ENCODE measurements at places on chromosomes 4 and X. TPM values are rescaled to one million over a fixed set of nuclear protein-coding genes. Genes with fewer than 3 reads are reported as not detected.

KCNIP4 gene
- total RNA-seq: 0.34 TPM

NAP1L3 gene
- total RNA-seq: 2.1 TPM

HMGN5 gene
- total RNA-seq: 3.5 TPM

SLC26A1 gene
- total RNA-seq: not detected

MAGEA6 gene
- total RNA-seq: not detected

ZNF185 gene
- 2.5 TPM for total RNA-seq

MTNR1A gene
- not detected for total RNA-seq

CPE gene
- total RNA-seq: 112 TPM

DNA sequence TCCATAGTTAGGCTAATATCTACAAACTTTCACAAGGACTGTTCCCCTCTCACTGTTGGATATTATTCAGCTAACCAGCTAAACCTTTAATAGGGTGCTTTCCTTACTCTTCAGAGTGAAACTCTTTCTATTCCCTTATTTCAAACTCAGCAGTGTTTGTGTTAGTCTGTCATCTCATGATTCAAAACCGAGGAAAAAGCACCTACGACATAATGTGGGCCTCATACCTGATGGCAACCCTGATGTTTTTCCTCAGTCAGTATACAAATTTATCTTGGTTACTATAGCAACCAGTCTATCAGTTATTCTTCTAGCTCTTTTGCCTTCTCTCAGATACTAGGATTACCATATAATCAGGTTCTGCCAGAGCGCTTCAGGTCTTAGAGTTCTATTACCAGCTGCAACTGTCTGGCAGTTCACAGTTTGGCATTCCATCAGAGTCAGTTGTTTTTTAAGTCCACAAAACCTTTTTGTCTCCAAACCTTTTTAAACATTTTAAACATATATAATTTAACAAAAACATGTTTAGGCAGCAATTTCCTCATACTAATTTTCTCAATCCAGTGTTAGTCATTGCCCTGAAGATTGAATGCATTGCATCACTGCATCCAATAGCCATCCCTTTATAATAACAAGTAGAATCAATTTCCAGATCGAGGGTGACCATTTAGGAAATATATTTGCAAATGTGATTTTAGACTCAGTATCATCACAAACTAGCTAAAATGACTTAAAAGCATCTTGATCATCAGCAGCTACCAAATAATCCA is 7.4 kb downstream of the WDR44 start:
- H3K27ac ChIP-seq: no peak overlapping the region
- no peaks in the 10 kb centered on the region for H3K36me3 ChIP-seq
- DNase-seq: no peak
- no peaks in the 10 kb centered on the region for H3K27me3 ChIP-seq
- H3K4me1 ChIP-seq: peaks cover 64% of the 10 kb centered on the region
- H3K4me3 ChIP-seq: no peak overlapping the region

GRCh38 chrX:50635817-50636365 is 165.3 kb upstream of the DGKK start:
- H3K4me3 ChIP-seq: no peak overlapping the region
- no peaks in the 10 kb centered on the region for H3K4me1 ChIP-seq
- DNase-seq: no peak
- H3K27me3 ChIP-seq: no peaks in the 10 kb centered on the region
- H3K36me3 ChIP-seq: peaks cover 7% of the 10 kb centered on the region

- DNase-seq: no peak
- H3K4me1 ChIP-seq: no peaks in the 10 kb centered on the region
- no peak overlapping the region for H3K4me3 ChIP-seq
- no peaks in the 10 kb centered on the region for H3K36me3 ChIP-seq
Measured at GRCh38 chrX:56066016-56066415, 166.1 kb upstream of the KLF8 start.

DNA sequence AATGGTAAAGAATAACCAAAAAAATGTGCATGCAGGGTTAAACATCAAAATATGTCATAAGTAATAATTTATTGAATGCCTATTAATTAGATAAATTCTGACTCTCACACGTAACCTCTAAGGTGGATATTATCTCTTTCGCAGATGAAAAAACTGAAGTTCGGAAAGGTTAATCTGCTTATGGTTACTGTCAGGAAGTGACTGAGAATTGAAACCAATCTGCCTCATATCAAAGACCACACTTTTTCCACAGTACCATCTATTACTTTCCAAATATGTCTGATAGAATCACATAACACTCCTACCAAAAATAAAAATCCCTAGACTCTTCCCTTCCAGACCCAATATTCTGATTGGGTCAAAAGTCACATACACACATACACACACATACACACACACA is 6.2 kb downstream of the CHIC2 start:
- no peak overlapping the region for H3K27ac ChIP-seq
- H3K4me3 ChIP-seq: no peak overlapping the region
- H3K27me3 ChIP-seq: no peaks in the 10 kb centered on the region
- no peaks in the 10 kb centered on the region for H3K36me3 ChIP-seq
- peaks cover 71% of the 10 kb centered on the region for H3K4me1 ChIP-seq
- no peak for DNase-seq

DNA sequence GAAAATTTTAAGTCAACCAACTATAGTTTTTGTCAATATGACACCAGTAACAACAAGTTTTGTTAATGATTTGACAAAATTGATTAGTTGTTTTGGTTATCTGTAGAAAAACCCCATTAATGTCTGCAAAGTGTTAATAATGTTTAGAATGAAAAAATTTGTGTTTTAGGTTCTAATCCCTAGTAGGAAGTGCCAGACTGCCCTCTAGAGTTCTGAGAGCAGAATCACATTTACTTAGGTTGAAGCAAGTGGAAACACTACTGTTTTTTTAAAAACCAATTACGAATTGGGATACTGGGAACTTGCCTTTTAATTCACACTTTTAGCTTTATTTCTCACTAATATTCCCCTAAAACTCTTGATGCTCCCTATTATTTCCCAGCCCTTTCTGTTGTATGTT is 101.1 kb upstream of the CYLC1 start:
- H3K36me3 ChIP-seq: no peaks in the 10 kb centered on the region
- H3K4me3 ChIP-seq: no peak overlapping the region
- H3K27me3 ChIP-seq: no peaks in the 10 kb centered on the region
- no peaks in the 10 kb centered on the region for H3K4me1 ChIP-seq
- H3K27ac ChIP-seq: no peak overlapping the region

DNA sequence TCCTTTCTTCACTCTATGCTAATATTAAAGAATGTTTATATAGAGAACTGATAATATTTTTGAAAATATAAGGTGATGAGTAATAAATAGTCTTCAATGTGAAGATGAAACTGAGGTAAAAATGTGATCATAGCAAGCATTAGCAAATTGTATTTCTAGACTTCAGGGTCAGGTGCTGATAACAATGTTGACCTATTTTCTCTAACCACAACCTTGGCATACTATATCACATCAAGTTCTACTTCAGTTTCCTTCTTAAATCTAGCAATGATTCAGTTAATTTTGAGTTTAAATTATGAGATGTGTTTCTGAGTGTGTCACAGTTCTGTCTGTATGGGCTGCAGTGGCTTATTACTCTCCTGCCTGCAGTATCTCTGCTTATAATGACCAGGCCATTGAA is 209.4 kb downstream of the RAPGEF2 start:
- no peak overlapping the region for H3K4me3 ChIP-seq
- no peak overlapping the region for H3K27ac ChIP-seq
- H3K36me3 ChIP-seq: peaks cover 26% of the 10 kb centered on the region
- no peak for DNase-seq
- H3K4me1 ChIP-seq: no peaks in the 10 kb centered on the region
- H3K27me3 ChIP-seq: no peaks in the 10 kb centered on the region

DNA sequence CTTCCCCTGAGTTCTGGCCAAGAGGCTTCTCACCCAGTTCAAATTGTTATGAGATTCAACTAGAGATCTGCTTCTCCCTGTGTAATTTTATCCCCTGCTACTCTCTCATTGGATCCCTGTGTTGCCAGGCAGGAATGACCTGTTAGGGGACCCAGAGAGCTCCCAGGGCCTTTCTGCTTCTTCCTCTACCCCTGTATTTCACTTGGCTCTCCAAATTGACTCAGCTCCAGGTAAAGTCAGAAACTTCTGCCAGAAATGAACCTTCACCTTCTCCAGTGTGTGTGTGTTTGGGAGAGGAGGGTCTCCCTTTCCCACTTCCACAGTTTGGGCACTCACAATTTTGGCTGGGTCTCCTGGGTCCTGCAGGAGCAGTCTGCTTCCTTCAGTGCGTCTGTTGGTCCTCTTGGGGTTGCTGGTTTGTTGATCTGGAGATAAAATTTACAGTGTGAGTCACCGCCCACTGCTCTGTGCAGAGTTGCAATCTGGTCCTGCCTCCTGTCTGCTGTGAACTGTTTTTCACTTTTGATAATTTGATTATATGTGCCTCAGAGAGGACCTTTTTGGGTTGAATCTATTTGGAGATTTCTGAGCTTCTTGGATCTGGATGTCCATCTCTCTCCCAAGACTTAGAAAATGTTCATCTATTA is 112.4 kb upstream of the EDA2R start:
- no peaks in the 10 kb centered on the region for H3K27me3 ChIP-seq
- H3K4me1 ChIP-seq: no peaks in the 10 kb centered on the region
- no peak for DNase-seq
- no peak overlapping the region for H3K4me3 ChIP-seq
- H3K27ac ChIP-seq: no peak overlapping the region

GRCh38 chr4:164613256-164613655 is 140.7 kb upstream of the SMIM31 start:
- no peaks in the 10 kb centered on the region for H3K27me3 ChIP-seq
- H3K4me3 ChIP-seq: no peak overlapping the region
- no peak overlapping the region for H3K27ac ChIP-seq
- H3K4me1 ChIP-seq: no peaks in the 10 kb centered on the region
- DNase-seq: no peak

DNA sequence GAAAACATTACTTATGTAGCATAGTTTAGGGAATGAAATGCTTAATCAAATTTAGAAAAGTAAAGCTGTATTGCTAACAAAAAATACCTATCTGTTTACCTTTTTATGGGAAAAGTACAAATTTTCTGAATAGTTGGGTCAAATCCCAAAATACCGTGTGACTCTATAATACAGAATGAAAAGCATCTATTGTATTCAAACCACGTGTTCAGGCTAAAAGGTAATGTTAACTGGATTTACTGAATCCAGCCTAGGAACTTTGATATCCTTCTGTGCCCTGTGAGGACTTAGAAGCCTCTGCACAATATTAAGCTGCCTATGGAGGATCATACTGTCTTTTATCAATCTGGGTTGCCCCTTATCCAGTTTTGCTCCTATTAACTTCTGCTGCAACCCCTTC is 36.3 kb upstream of the AGA start:
- H3K27ac ChIP-seq: no peak overlapping the region
- no peak for DNase-seq
- H3K4me3 ChIP-seq: no peak overlapping the region
- no peaks in the 10 kb centered on the region for H3K36me3 ChIP-seq
- no peaks in the 10 kb centered on the region for H3K27me3 ChIP-seq

GRCh38 chr4:86961605-86962295 is 26.9 kb downstream of the AFF1 start:
- H3K4me3 ChIP-seq: no peak overlapping the region
- no peaks in the 10 kb centered on the region for H3K27me3 ChIP-seq
- DNase-seq: no peak
- peaks cover 25% of the 10 kb centered on the region for H3K4me1 ChIP-seq
- H3K27ac ChIP-seq: peak overlapping the region; percentile 52

DNA sequence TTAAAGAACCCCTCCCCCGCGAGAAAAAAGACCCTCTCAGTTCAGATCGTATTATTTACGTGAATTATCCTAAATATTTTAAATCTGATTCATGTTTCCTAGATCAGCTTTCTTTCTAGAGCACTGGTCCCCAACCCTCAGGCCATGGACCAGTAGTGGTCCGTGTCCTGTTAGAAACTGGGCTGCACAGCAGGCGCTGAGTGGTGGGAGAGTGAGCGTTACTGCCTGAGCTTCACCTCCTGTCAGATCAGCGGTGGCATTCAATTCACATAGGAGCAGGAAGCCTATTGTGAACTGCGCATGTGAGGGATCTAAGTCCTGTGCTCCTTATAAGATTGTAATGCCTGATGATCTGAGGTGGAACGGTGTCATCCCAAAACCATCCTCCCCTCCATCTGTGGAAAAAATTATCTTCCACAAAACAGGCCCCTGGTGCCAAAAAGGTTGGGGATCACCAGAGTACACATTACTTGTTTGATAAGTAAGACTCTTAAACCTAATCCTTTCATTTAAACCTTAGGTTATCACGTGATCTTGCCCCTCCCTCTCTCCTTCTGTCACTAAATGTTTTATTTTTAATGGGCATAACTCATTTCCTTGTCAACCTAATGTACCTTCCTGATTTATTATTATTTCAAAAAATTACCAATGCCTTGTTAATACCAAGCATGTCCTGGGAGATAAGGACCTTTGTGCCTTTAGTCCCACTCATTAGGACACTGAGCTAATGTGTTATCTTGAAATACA is 442.9 kb downstream of the TLL1 start:
- H3K36me3 ChIP-seq: no peaks in the 10 kb centered on the region
- no peak for DNase-seq
- no peaks in the 10 kb centered on the region for H3K27me3 ChIP-seq
- no peak overlapping the region for H3K27ac ChIP-seq

GRCh38 chr4:185778307-185778706 is 33.7 kb downstream of the SORBS2 start:
- no peaks in the 10 kb centered on the region for H3K27me3 ChIP-seq
- no peak overlapping the region for H3K4me3 ChIP-seq
- H3K4me1 ChIP-seq: peaks cover 31% of the 10 kb centered on the region
- peak; percentile 60 for DNase-seq

DNA sequence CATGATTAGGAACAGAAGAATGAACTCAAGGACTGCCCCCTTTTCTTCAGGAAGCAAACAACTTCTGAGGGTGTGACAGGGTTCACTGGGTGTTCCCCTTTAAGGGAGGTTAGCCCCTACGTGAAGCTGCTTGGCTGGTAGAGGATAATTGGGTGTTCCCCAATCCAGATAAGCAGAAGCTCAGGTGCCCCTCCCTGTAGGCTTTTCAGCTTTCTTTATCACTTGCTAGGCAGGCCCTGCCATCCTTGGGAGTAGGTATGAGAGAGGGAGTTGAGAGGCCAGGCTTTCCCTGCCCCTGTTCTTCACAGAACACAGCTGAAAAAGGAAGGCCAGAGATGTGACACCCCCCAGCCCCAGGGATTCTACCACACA is 44.2 kb downstream of the RTL9 start:
- no peak overlapping the region for H3K27ac ChIP-seq
- H3K4me1 ChIP-seq: no peaks in the 10 kb centered on the region
- no peaks in the 10 kb centered on the region for H3K36me3 ChIP-seq
- H3K4me3 ChIP-seq: no peak overlapping the region

GRCh38 chr4:78446619-78447018 is 105.0 kb upstream of the ANXA3 start:
- no peak overlapping the region for H3K27ac ChIP-seq
- H3K36me3 ChIP-seq: no peaks in the 10 kb centered on the region
- H3K27me3 ChIP-seq: no peaks in the 10 kb centered on the region

DNA sequence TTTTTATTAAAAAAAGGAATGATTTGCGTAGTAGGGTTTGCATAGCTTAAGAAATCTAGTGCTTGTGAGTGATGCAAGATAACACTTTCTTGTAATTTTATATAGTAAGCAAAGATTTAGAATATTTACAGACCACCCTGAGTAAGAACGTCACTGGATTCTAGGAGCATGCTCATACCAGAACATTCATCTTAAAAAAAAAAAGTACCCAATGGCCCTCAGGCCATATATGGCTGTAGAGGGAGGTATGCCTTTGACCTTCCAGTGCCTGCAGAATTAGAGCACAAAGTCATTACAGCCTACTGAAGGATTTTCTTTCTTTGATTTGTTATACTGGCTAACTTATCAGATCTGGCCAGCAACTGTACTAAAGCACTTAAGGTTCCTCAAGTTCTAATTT is 236.3 kb upstream of the GYPA start:
- no peaks in the 10 kb centered on the region for H3K36me3 ChIP-seq
- no peaks in the 10 kb centered on the region for H3K27me3 ChIP-seq
- no peak overlapping the region for H3K27ac ChIP-seq
- no peaks in the 10 kb centered on the region for H3K4me1 ChIP-seq
- DNase-seq: no peak
- no peak overlapping the region for H3K4me3 ChIP-seq
